ENCODE measurements at places on chromosomes 11 and 22. TPM values are rescaled to one million over a fixed set of nuclear protein-coding genes. Genes with fewer than 3 reads are reported as not detected.

Gene VPREB1
- total RNA-seq = not detected

Gene KRTAP5-8
- total RNA-seq = not detected

Gene BLID
- not detected for total RNA-seq

Gene TEAD1
- 0.41 TPM for total RNA-seq

Gene MB
- 5.7 TPM for total RNA-seq

Gene HORMAD2
- total RNA-seq = 0.21 TPM

Gene KBTBD3
- 4.1 TPM for total RNA-seq

- H3K4me1 ChIP-seq = no peaks in the 10 kb centered on the region
- no peak for DNase-seq
- H3K27ac ChIP-seq = no peak within 1 kb of the TSS
- no peaks in the 10 kb centered on the region for H3K36me3 ChIP-seq
- no peaks in the 10 kb centered on the region for H3K27me3 ChIP-seq
- no peak within 1 kb of the TSS for H3K4me3 ChIP-seq
Measured at GRCh38 chr11:63015521-63016215, at the start of gene SLC22A8. Gene SLC22A8, minus strand, starts transcription at chr11:63015841. Its CDS starts 883 bp downstream, at chr11:63014958.

GRCh38 chr11:11757909-11758308, 83.9 kb upstream of the USP47 start:
- DNase-seq = no peak
- no peak overlapping the region for H3K27ac ChIP-seq
- H3K36me3 ChIP-seq = no peaks in the 10 kb centered on the region
- H3K4me1 ChIP-seq = no peaks in the 10 kb centered on the region

- H3K27ac ChIP-seq = no peak overlapping the region
- no peaks in the 10 kb centered on the region for H3K36me3 ChIP-seq
- no peaks in the 10 kb centered on the region for H3K4me1 ChIP-seq
- no peaks in the 10 kb centered on the region for H3K27me3 ChIP-seq
Measured at GRCh38 chr11:84549217-84549616, 1077.9 kb downstream of the DLG2 start.

DNA sequence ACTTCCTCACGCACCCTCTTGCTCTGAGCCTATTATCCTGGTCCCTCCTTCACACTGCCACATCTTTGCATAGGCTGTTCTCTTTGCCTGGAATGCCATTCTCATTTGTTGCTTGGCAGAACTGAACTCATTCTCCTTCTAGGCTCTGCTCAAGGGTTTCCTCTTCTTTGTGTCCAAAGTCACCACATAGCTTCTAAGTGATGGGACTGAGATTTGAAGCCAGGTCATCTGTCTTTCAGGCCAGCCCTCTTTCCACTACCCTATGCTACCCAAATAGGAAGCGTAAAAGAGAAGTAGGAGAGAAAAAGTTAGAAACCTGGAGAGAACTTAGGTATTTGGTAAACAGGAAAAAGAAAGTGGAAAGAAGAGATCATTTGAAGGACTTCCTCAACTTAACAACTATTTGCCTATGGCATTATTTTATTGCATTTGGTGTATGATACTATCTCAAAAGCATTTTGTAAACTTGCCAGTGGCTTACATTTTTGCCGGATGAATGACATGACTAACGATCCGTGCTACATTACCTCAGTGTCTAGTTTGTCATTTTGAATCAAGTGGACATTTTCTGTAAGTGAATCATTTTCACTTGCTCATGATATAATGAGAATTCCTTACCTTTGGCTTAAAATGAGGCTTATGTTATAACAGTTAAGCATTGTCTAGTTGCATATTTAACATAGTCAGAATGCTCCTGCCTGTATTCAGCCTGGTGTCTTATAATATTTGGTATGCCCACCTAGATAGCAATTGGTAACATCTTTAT, 18.5 kb downstream of the NF2 start:
- H3K27me3 ChIP-seq = no peaks in the 10 kb centered on the region
- peaks cover 62% of the 10 kb centered on the region for H3K4me1 ChIP-seq
- H3K36me3 ChIP-seq = peaks cover 2% of the 10 kb centered on the region
- peak overlapping the region; percentile 14 for H3K27ac ChIP-seq

GRCh38 chr22:25564979-25565677, 653 bp downstream of the GRK3 start:
- peak overlapping the region; percentile 88 for H3K27ac ChIP-seq
- peaks cover 69% of the 10 kb centered on the region for H3K4me1 ChIP-seq
- peak overlapping the region; percentile 94 for H3K4me3 ChIP-seq
- peak; percentile 29 for DNase-seq

DNA sequence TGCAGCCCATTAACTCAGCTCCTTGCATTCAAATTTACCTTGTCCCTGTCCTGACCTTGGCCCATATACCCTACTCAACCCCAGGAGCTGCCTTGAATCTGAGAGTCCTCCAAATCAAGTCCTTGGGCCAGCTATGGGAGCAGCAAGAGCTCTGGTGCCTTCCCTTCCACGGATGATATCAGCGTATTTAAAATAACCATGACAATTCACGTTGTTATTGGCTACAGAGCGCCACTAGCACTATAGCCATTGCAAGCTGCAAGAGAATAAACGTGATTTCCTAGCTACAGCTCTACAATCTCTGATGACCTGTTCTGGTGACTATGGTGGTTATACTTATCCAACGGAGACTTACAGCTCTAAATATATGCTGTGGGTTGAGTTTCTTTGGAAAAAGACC, 357.8 kb downstream of the LARGE1 start:
- peaks cover 3% of the 10 kb centered on the region for H3K4me1 ChIP-seq
- H3K27me3 ChIP-seq = no peaks in the 10 kb centered on the region
- no peak overlapping the region for H3K27ac ChIP-seq
- no peak for DNase-seq

DNA sequence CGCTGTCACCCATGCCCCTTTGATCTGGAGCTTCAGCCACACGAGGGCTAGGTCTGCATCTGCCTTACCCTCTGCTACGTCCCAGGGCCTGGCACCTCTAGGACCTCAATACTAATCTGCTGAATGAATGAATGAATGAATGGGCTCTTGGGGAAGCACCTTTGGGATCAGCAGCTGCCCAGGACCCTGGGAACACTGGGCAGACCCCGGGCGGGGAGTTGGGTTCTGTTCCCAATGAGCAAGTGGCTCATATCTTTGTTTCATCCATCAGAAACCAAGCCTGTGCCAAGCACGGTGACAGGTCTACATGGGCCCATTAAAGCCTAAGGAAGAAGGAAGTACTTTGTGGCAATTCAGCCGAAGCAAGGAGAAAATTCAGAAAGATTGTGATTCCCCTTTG, 41.5 kb upstream of the SHISAL1 start:
- no peak for DNase-seq
- H3K27ac ChIP-seq = no peak overlapping the region
- no peaks in the 10 kb centered on the region for H3K36me3 ChIP-seq
- peaks cover 12% of the 10 kb centered on the region for H3K27me3 ChIP-seq
- H3K4me3 ChIP-seq = no peak overlapping the region
- H3K4me1 ChIP-seq = peaks cover 10% of the 10 kb centered on the region

GRCh38 chr11:75625021-75625420, 43.8 kb downstream of the MAP6 start:
- no peak overlapping the region for H3K27ac ChIP-seq
- H3K36me3 ChIP-seq = no peaks in the 10 kb centered on the region
- no peak for DNase-seq
- peaks cover 6% of the 10 kb centered on the region for H3K27me3 ChIP-seq
- H3K4me3 ChIP-seq = no peak overlapping the region
- no peaks in the 10 kb centered on the region for H3K4me1 ChIP-seq

GRCh38 chr11:43555816-43556611, 124.5 kb upstream of the HSD17B12 start:
- peaks cover 65% of the 10 kb centered on the region for H3K27me3 ChIP-seq
- no peak overlapping the region for H3K4me3 ChIP-seq
- DNase-seq = no peak

DNA sequence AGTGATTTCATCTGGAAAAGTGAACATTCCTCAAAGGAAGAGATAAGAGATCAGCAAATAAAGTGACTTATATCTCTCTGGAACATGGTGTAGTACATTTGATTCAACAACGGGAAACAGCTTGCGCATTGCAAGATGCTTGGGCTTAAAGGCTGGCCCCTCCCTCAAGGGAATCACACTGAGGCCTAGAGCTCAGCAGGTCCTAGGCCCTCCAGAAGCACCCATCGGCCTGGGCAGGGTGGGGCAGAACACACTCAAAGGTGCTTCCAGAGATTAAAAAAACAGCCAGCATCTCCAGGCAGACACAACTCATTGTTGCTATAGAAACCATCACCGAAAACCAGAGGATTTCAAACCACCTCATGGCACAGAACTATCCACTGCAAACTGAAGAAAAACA, 69.0 kb upstream of the ARFGAP3 start:
- peak overlapping the region; percentile 40 for H3K27ac ChIP-seq
- peaks cover under 1% of the 10 kb centered on the region for H3K36me3 ChIP-seq
- H3K27me3 ChIP-seq = no peaks in the 10 kb centered on the region
- no peak for DNase-seq

- H3K36me3 ChIP-seq = peaks cover 1% of the 10 kb centered on the region
- H3K4me1 ChIP-seq = peaks cover 20% of the 10 kb centered on the region
- H3K27ac ChIP-seq = no peak overlapping the region
- H3K27me3 ChIP-seq = no peaks in the 10 kb centered on the region
- no peak for DNase-seq
- no peak overlapping the region for H3K4me3 ChIP-seq
Measured at GRCh38 chr22:42977569-42977968, 37.4 kb downstream of the PACSIN2 start.
